ENCODE measurements at places on chromosomes 3 and 15.
A peak's percentile ranks its signal among the peaks of the same experiment; 100 is the strongest.

GRCh38 chr3:132682201-132682600, 22.1 kb downstream of the UBA5 start:
- DNase-seq: no peak

GRCh38 chr15:23514484-23514883, 51.0 kb upstream of the MKRN3 start:
- no peak for DNase-seq

GRCh38 chr3:50352781-50353180, 2.1 kb downstream of the CYB561D2 start:
- no peak for DNase-seq

DNA sequence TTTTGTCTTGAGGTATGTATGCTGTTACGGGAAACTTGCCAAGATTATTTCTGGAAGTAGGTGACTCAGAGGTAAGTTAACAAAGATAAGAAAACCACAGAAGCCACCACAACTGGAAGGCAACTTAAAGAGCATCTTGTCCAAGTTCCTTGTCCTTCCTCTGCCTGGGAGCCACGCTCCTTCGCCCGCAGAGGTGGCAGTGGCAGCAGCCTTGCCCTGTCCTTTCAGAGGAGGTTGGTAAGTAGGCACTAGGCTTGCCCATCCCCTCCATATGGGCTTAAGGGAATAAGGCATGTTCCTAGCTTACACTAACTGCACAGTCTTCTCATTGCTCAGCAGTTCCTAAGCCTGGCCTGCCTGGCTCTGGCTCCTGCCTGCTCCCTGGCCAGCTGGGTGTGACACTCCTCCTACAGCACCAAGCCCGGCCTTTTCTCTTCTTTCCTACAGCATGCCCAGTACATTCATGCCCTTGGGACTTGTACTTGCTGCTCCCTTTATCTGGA, 48.0 kb upstream of the RAB6B start:
- DNase-seq: no peak

DNA sequence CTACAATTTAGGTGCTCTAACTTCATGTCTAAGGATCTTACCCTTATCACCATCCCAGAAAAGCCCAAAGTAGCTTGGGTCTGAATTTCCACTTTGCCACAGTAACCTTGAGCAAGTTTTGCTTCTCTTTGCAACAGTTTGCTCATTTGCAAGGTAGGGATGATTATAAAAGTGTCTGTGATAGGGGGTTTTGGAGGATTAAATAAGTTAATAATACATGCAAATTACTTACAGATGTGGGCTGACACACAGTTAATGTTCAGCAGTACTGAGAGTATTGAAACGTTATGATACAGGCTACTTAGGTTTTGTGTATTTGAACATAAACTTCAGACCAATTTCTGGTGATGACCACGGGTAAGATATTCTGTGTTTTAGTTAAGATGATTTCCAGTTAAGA, 444.7 kb upstream of the TPRG1 start:
- DNase-seq: no peak

DNA sequence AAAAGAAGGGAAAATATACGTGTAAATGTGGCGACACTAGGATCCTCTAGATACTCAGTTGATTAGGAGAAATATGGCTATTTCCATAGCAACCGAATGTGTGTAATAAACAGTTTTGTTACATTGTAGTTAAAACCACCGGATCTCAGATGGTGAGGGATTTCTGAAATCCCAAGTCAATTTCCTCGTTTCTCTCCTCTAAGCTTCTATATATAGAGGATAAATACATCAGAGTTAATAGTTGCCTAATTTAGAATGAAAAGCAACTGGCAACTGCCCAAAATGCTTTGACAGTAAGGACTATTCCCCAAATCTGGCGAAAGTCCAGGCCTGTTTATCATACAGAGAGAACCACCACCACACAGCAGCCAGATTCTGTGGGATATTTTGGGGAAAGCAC, 112.6 kb downstream of the GABRB3 start:
- DNase-seq: no peak

GRCh38 chr15:40650479-40650878, 44.5 kb upstream of the RAD51 start:
- DNase-seq: no peak

GRCh38 chr3:24086206-24086605, 141.1 kb downstream of the NR1D2 start:
- peak; percentile 87 for DNase-seq

Measured in muscle of back (tissue), 13 donors.